ENCODE measurements at places on chromosomes 1 and 21. TPM values are rescaled to one million over a fixed set of nuclear protein-coding genes. Genes with fewer than 3 reads are reported as not detected.

GRCh38 chr1:150182247-150182646 is 32.5 kb downstream of the PLEKHO1 start:
- DNase-seq, result no peak

- DNase-seq, result no peak
These were observed 95.0 kb upstream of the GORAB start for GRCh38 chr1:170436928-170437327.

- DNase-seq, result no peak
These were observed 1.9 kb downstream of the TMEM53 start for GRCh38 chr1:44672254-44672955.

GRCh38 chr1:172699111-172699510 is 40.2 kb downstream of the FASLG start:
- DNase-seq, result no peak

DNA sequence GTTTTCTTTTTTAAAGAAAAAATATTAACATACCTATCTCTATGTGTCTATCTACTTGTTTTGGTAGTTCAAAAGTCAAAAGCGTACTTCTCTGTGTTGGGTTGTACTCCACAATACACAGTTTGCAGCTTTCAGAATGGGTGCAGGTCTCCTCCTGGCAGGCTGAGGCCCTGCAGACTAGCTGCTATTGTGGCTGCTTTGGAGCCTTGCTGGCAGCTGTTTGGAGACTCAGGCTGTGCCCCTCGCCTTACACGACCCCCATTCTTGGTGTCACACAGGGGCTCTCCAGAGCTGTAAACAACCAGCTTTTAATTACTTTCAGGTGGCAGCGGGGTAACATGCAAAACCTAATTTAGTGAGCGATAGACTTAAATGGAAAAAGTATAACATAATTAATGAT is 160.4 kb downstream of the DSCAM start:
- no peak for DNase-seq

DNA sequence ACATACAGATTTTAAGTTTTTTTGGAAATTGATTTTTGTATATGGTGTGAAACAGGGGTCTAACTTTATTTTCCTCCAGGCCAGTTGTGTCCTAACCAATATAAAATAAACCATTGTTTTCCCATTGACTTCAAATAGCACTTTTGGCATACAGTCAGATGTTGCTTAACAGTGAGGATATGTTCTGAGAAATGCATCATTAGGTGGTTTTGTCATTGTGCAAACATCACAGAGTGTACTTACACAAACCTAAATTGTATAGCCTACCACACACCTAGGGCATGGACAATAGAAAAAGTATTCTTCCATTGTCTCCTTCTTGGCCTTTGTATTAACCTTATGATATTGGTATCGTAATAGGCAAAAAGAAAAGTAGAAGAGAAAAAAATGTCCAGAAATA is 37.4 kb upstream of the DISP1 start:
- DNase-seq, result no peak

GRCh38 chr1:22296701-22297591 is 154.0 kb upstream of the WNT4 start:
- DNase-seq, result no peak

- DNase-seq, result no peak
These were observed 1.6 kb upstream of the NPHP4 start for GRCh38 chr1:5993556-5994491.

FCN3 gene
- polyA plus RNA-seq, result 2.6 TPM

FAM151A gene
- 38.9 TPM for polyA plus RNA-seq

- DNase-seq, result no peak
These were observed 30.6 kb upstream of the KIF21B start for GRCh38 chr1:201054091-201054543.

DNA sequence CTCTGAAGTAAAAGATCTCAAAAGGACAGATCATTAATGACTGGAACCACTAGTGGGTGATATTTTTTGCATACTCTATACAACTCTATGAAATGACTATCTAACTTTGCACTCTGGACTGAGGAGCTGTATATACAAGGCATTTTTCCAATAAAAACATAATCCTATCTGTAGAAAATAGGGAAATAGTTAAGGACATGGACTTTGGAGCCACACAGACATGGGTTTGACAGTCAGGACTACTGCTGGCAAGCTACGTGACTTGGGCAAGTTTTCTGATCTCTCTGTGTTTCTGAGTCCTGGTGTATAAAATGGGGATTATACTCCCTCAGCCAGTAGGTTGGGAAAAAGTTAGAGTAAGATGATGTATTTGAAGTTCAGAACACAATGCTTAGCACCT is 20.9 kb upstream of the HSD3B2 start:
- no peak for DNase-seq

ARTN gene
- 1.2 TPM for polyA plus RNA-seq

- DNase-seq, result no peak
These were observed 26.2 kb downstream of the NAV1 start for GRCh38 chr1:201565024-201565730.

DNA sequence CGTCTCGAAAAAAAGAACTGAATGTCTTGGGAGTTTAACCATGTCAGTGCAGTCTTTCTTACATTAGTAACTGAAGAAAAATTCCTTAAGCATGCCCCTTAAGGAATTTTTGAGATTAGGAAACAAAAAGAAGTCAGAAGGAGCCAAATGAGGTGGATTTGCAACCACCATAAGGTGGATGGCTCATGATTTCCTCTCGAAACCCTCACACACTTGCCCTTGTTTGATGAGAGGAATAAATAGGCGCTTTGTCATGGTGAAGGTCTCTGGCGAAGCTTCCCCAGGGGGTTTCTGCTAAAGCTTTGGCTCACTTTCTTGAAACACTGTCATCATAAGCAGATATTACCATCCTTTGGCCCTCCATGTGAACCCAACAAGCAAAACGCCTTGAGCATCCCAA is 68.2 kb downstream of the POFUT2 start:
- no peak for DNase-seq

TMEM81 gene
- 3.6 TPM for polyA plus RNA-seq

GRCh38 chr1:180947901-180948640 is 35.4 kb downstream of the KIAA1614 start:
- no peak for DNase-seq

SLC19A2 gene
- polyA plus RNA-seq, result 18.0 TPM

- no peak for DNase-seq
These were observed 42.0 kb upstream of the UBE2U start for GRCh38 chr1:64161357-64161941.

C1orf210 gene
- 23.8 TPM for polyA plus RNA-seq

Measured in left renal cortex interstitium (tissue), 4 donors.